ENCODE measurements at places on chromosomes 12 and 14.
A peak's percentile ranks its signal among the peaks of the same experiment; 100 is the strongest.

- DNase-seq: no peak
These were observed 16.3 kb upstream of the MYO1H start for GRCh38 chr12:109331301-109331952.

GRCh38 chr12:112169966-112170365 is 44.6 kb downstream of the TRAFD1 start:
- no peak for DNase-seq

- peak; percentile 37 for DNase-seq
These were observed 61.0 kb upstream of the PTHLH start for GRCh38 chr12:28033538-28033915.

GRCh38 chr14:38000340-38000739 is 207.4 kb upstream of the SSTR1 start:
- no peak for DNase-seq

- DNase-seq: no peak
These were observed 6.3 kb downstream of the STYK1 start for GRCh38 chr12:10667581-10667980.

GRCh38 chr14:104604458-104605449 is at the start of gene TMEM179:
Gene TMEM179, minus strand, starts transcription at chr14:104604772. Its CDS starts 31 bp downstream, at chr14:104604741.
- peak; percentile 32 for DNase-seq

DNA sequence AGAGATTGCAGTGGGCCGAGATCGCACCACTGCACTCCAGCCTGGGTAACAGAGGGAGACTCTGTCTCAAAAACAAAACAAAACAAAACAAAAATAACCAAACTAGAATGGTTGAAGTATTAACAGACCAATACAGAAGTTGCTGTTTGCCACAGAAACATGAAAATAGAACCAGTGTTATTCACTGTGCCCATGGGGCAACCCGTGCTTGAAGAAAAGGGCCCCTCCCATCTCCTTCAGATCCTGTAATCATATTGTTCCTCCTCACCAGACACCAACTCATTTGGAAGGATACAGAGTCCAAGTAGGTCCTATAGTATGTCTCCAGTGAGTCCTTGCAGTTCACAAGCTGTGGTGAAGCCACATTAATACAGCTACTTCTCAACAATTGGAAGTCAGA is 30.9 kb downstream of the SLC35F4 start:
- DNase-seq: no peak

DNA sequence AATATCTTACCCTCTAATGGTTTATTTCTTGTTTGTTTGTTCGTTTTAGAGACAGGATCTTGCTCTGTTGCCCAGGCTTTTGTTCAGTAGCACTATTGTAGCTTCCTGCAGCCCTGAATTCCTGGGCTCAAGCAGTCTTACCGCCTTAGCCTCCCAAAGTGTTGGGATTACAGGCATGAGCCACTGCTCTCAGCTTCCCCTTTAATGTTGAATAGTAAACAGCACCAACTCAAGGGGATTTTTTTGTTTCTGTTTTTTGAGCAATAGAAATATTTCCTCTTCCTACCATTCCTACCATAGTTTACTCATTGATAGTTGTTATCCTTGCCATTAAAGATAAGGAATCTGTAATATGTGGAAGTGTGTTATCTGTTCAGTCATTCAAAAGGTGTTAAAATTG is 10.7 kb downstream of the ARID4A start:
- DNase-seq: no peak

DNA sequence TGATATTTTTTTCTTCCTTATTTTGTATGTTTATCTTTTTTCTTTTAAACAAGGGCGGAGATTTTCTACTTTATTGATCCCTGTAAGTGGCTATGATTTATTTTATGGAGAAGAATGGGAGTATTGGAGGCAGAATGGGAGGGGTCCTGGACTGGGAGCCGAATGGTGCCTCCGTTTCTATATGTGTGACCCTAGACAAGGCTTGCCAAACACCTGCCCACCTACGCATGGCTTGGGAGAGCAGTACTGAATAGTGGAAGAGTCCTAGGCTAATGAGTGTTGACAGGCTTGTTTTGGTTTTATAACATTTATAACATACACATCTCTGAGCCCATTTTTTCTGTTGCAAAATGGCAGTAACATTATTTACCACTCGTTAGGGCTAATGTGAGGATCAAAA is 29.0 kb downstream of the STK38L start:
- no peak for DNase-seq

DNA sequence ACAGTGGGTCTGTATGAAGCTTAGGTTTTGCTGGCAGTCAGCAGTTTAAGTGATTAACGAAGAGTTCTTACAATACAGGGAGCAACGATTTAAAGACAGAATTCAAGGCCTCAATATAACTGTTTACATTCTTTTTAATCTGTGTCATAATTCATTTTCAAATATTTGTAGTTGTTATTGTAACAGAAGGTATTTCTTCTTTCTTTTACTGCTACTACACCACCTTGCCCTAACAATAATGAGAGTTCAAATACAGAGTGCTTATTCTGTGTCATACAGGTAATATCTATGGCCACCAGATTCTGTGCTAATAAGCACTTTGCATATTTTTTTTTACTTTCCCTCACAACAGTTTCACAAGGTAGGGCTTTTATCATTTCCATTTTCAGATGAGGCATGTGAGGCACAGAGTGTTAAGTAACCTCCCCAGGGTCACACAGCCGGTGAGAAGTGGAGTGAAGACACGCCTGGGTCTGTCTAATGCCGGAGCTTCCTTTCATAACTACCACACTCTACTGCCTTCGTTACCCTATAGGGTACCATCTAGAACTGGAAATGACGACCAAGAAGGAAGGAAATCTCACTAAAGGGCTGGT is 81.9 kb downstream of the PELI2 start:
- peak; percentile 50 for DNase-seq

DNA sequence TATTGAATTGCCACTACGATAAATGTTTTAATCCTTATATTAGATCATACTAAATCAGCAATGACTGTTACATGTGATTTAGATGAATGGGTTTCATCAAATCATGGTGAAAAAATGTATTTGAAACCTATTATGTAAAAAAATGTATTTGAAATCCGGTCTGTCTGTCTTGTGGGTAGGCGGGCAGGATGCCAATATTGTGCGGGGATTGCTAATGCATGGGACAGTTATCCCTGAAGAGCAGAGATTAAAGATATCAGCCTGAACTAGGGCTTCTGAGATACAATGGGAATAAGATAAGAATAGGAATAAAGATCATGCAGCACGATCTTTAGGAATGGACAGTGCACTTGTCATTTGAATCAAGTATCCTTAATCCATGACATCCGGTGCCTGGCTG is 134.0 kb downstream of the PRKCH start:
- DNase-seq: peak; percentile 30

DNA sequence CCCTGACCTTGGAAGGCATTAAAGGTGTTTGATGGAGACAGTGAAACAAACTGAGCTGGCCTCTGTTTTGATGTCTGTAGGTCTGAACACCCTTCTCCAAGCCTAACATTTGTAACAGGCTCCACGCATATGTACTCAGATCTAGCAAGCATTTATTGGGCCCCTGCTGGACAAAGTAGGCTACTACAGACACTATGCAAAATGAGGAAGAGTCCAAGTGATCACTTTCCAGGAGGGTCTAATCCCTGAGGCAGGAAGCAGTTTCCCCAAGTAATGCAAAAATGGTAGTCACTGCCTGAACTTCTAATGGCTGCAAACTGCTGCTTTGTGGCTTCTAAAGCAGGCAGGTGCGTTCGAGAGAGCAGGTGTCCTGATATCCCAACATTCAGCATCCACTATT is 405.8 kb downstream of the MED13L start:
- DNase-seq: peak; percentile 21

All from fibroblast of skin of back (primary cell).